Heart right ventricle (tissue), 16 donors: ENCODE measurements at places on chromosomes 5 and 9. TPM values are rescaled to one million over a fixed set of nuclear protein-coding genes. Genes with fewer than 3 reads are reported as not detected.

DNA sequence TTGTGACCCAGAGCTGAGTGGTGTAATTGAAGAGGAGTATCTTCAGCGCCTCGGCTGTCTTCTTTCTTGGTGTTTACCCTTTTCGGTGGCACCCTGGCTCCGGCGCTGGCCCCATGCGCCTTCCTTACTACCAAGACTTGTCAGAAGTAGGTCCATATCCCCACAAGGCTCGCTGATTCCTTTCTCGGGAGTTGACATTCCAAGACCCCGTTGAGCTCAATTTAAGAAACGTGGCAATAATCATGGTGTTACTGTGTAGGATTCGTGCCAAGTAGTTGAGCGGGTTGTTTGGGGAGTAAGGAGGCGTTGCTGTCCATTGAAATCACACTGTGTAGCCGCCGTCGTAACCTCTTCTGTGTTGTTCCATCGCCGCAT lies 795 bp downstream of the NDUFAF2 start:
- DNase-seq: no peak

- no peak for DNase-seq
Observed at GRCh38 chr5:134833340-134834032, 12.3 kb upstream of the C5orf24 start.

- no peak for DNase-seq
Observed at GRCh38 chr5:173736923-173737412, 120.5 kb upstream of the BOD1 start.

DNA sequence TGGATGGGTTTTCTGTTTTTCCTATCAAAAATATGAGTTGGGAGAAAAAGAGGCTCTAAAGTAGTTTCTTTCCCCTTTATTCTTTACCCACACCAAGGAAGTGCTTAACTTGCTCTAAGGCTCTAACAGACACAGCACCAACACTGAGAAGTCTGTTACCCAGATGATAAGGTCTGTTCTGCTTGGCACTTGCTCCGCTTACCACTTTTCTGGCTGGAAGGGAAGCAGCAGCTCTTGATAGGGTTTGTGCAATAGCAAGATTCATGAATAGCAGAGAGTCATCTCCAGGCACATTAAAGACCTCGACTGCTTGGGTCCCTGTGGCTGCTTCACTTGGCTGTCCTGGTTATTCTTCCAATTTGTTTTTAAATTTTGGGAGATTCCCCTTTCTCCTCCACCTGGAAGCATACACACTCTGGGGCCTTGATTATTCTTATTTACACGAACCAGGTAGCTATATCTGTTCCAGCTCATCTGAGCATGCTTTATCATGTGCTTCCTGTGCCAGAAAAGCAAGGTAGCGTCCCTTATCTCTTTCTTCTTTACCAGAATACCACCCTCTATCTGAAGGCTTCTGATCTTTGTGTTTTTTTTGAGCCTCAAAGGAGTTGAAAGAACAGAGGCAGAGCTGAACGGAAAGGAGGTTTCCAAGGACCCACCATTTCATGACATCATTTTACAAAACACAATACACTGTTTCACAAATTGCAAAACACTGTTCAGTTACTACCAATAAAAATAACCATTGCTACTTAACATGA lies 24.8 kb downstream of the PPP3R2 start:
- DNase-seq: no peak

DNA sequence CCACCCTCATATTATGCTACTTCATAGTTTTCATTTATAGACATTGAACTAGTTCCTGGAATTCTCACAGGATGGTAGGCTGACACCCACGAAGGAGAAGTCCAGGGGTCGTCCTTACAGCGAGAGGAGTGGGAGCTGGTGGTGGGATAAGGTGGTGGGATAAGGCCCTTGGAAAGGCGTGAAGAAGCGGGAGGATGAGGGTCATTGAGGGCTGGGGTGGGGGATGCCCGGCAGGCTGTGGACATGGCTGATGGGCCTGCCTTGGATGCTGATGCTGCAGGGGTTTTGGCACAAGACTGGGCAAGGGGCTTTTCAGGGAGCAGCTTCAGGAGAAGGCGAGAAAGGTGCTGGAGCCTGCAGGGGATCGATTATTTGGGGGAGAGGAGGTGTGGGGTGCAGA lies 9.4 kb downstream of the DAB2IP start:
- no peak for DNase-seq

DNA sequence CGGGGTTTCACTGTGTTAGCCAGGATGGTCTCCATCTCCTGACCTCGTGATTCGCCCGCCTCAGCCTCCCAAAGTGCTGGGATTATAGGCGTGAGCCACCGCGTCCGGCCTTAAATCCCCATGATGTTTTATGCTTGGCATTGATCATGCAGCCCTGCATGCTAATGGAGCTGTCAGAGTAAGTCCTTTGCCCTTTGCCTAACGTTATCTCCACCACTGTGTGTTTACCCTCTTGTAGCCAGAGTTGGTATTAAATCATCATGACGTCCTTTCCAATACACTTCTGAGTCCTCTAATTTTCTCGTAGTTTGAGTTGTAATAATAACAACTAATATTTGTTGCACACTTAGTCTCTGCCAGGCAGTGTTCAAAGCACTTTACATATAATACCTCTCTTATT lies 57.2 kb upstream of the ZFAND5 start:
- DNase-seq: no peak

- no peak for DNase-seq
Observed at GRCh38 chr9:8074713-8075286, 275.2 kb upstream of the DMAC1 start.

- no peak for DNase-seq
Observed at GRCh38 chr9:109229682-109230081, 62.6 kb upstream of the FRRS1L start.

Gene TSSK1B
- not detected for total RNA-seq

DNA sequence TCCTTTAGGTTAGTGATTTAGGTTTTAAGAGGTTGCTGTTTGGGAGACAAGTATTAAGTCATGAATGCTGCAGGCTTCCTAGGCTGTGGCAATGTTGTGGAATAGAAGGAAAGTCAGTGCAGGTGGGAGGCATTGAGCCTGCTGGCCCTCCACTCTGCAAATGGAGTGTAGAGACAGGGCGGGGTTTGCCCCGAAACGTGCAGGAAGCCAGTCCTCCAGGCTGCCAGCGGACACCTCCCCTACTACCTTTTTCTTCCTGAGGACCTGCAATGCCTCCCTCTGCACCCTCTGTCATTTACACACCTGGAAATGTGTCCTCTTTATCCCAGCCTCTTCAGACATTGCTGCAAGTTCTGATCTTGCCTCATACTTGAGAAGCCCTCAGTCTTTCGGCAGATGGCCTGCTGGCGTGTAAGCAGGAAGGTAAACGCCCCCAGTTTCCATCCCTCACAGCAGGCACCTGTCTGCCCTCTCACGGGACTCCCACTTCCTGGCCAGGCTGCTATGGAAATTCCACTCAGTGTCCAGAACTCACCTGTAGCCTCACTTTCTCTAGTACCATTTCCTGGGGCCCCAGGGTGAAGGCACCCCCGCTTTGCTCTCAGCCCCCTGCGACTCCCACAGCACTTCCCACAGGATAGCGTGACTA lies 81.6 kb upstream of the BOD1 start:
- no peak for DNase-seq

Gene PLEKHG4B
- total RNA-seq: not detected

Gene FOXD4L6
- not detected for total RNA-seq

DNA sequence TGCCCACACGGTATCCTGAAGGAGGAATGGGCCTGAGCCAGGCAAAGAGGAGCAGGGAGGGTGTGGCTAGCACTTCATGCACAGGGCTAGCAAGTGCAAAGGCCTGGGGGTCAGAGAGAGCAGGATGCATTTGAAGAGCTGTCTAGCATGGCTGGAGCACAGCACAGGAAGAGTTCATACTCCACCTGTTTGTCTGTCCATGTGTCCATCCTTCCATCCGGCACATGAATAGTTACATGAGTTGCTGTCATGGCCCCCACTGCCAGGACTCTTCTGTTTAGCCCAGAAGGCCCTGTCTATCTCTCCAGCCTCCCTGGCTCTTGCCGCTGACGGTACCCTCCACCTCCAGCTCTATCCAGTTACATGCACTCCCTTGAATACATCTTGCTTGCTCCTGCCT lies 17.1 kb downstream of the RGS3 start:
- DNase-seq: no peak

DNA sequence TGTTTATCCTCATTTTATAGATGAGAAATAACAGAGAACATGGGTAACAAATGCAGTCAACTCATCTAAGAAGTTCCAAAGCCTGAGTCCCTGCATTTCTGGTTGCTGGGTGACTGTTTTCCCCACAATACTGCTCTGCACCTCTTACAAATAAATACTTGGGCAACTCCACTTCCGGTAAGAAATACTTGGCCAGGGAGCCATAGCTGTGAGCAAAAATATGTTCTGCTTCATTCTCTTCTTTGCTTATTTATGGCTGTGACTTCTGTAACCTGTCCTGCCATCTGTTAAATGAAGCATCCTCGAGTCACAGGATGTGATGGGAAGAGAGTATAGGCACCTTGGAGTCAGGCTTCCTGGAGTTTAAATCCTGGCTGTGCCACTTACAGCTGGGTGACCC lies 49.9 kb downstream of the GDNF start:
- DNase-seq: no peak

GRCh38 chr5:36726767-36727166 lies 120.4 kb downstream of the SLC1A3 start:
- no peak for DNase-seq

DNA sequence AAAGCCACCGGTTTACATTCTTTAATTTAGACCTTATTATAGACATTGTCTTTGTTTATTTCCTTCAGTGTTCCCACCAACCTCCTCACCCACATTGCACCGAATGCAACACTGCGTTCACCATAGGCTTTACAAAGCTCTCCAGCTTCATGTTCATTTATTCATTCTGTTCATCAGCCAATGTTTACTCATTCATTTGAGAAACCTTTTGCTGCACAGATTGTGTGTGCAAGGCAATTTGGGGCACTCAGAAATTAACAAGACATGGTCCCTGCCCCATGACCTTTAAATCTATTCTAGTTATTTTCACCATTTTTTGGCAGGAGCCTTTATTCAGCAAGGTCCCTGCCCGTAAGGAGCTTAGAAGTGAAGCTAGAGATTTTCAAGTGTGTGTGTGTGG lies 70.9 kb upstream of the RARS1 start:
- DNase-seq: no peak

Gene AK8
- not detected for total RNA-seq
